Right renal cortex interstitium (tissue), 3 donors: ENCODE measurements at places on chromosomes 6 and 20. TPM values are rescaled to one million over a fixed set of nuclear protein-coding genes. Genes with fewer than 3 reads are reported as not detected.

DNA sequence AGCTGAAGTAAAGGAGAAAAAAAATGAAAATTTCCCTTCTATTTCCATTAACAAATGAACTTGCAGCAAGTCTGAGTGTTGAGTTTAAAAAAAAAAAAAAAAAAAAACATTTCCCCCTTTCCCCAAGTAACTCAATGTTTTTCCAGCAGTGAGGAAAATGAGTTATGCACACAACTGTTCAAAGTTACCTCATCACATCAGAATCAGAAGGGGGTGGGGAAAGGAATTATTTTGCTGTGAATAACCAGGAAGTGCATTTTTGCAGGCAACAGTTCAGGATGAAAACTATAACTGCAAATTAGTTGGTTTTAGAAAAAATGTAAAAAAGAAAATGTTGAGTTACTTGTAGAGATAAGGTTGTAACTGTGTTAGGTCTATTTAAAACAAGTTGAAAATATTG lies 568.9 kb upstream of the CITED2 start:
- DNase-seq = peak; percentile 56

DNA sequence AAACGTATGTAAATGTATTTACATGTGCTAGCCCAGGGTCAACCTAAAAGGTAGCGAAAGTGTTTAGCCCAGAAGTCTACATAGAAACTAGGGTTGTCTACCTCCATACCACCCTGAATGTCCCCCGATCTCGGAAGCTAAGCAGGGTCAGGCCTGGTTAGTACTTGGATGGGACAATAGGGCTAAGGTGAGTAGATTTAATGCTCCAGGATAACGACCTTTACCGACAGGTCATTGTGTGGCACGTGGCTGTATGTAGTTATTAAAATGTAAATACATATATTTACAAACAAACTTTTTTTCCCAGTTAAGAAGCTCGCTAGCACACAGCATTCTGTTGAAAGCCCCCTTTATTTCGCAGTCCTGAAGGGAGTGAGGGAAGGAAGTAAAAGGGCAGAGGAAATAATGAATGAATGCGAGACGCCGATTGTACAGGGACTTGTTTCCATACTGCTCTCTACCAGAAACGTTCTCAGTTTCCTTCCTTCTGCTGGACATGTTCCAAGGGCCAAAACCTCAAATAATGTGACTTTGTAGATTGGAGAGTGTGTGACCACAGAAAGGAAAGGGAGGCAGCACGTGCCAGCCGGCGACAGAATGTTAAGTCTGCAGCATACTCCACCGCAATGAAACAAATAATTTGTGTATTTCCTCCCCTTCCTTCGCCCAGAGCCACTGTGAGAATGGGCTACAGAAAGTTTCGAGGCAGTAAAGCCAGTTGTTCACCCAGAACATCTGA lies 612 bp downstream of the ADAT2 start:
- no peak for DNase-seq

GPSM3 gene
- polyA plus RNA-seq = 7.7 TPM

GRCh38 chr6:165807249-165807960 lies 144.4 kb upstream of the PDE10A start:
- DNase-seq = no peak

- no peak for DNase-seq
Measured at GRCh38 chr20:13301596-13301995, 80.5 kb downstream of the ISM1 start.

DNA sequence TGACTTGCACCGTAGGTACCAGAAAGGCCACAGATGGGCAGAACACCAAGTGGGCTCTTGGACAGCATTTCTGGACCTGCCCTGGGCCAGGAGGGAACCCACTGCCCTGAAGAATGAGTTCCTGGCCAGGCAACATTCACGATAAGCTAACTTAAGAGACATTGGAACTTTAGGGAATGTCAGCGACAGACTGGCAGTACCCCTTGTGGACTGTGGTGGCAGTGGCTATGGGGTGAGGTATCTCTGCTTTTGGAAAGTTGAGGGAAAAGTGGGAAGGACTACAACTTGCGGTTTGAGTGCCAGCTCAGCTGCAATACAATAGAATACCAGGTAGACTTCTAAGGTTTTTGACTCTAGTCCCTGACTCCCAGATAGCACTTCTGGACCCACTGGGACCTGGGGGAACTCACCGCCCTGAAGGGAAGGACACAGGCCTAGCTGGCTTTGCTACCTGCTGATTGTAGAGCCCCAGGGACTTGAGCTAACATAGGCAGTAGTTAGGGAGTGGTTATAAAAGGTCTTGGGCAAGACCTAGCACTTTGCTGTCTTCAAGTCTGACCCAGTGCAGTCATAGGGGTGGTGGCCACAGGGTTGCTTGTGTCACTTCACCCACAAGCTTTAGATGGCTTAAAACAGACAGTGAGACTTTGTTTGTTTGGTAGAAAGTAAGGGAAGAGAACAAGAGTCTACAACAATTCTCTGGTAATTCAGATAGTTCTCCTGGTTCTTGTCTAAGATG lies 617.6 kb downstream of the COL12A1 start:
- DNase-seq = no peak

GRCh38 chr6:48782225-48782624 lies 671.2 kb upstream of the PTCHD4 start:
- no peak for DNase-seq

GRCh38 chr6:167807756-167808155 lies 19.0 kb upstream of the AFDN start:
- DNase-seq = no peak

- no peak for DNase-seq
Measured at GRCh38 chr6:143205131-143205535, 144.4 kb downstream of the AIG1 start.

- no peak for DNase-seq
Measured at GRCh38 chr20:11375966-11376365, 541.7 kb upstream of the BTBD3 start.

GRCh38 chr6:29005183-29005885 lies at the start of gene ZNF311:
Gene ZNF311, minus strand, starts transcription at chr6:29005315. Its CDS starts 1,361 bp downstream, at chr6:29003954.
- no peak for DNase-seq

MCCD1 gene
- 13.6 TPM for polyA plus RNA-seq
